ENCODE measurements at places on chromosomes 6 and 20. TPM values are rescaled to one million over a fixed set of nuclear protein-coding genes. Genes with fewer than 3 reads are reported as not detected.

Gene ALDH5A1
- polyA plus RNA-seq = 33.1 TPM

Gene C4A
- polyA plus RNA-seq = 4.4 TPM

Gene PLTP
- 7.0 TPM for polyA plus RNA-seq

Gene PEX7
- 10.8 TPM for polyA plus RNA-seq

Gene DNMT3B
- polyA plus RNA-seq = 9.0 TPM

Gene FAM217A
- polyA plus RNA-seq = not detected

Gene HTR1E
- polyA plus RNA-seq = 0.22 TPM

Gene DNAH8
- polyA plus RNA-seq = 0.07 TPM

Gene SYNGAP1
- 5.9 TPM for polyA plus RNA-seq

Gene TMC2
- polyA plus RNA-seq = 0.66 TPM

Gene TSBP1
- polyA plus RNA-seq = not detected

Gene ACOT8
- polyA plus RNA-seq = 68.7 TPM

Gene TMEM217
- not detected for polyA plus RNA-seq

Gene ABHD12
- 32.3 TPM for polyA plus RNA-seq

Gene PLCB1
- 11.4 TPM for polyA plus RNA-seq

Gene PLAGL2
- 2.5 TPM for polyA plus RNA-seq

Gene RSPO3
- polyA plus RNA-seq = 0.20 TPM

Gene POU5F1
- not detected for polyA plus RNA-seq

Gene GJA10
- not detected for polyA plus RNA-seq

Gene QKI
- 36.1 TPM for polyA plus RNA-seq

Gene EDN3
- polyA plus RNA-seq = not detected

Gene ULBP1
- polyA plus RNA-seq = 0.38 TPM

Gene MYCT1
- not detected for polyA plus RNA-seq

Gene HLA-E
- polyA plus RNA-seq = 0.51 TPM

Gene RIPOR3
- polyA plus RNA-seq = not detected

Gene ALDH8A1
- 6.9 TPM for polyA plus RNA-seq

Gene CDSN
- polyA plus RNA-seq = not detected

Gene MRS2
- 37.7 TPM for polyA plus RNA-seq

Gene DDX43
- polyA plus RNA-seq = not detected

Gene CYP39A1
- polyA plus RNA-seq = 2.0 TPM

Gene DEFB112
- polyA plus RNA-seq = not detected

Gene GPR63
- 1.2 TPM for polyA plus RNA-seq

Gene SOX18
- polyA plus RNA-seq = 0.12 TPM

Gene PNLDC1
- not detected for polyA plus RNA-seq

Gene SLC17A3
- not detected for polyA plus RNA-seq

Gene MMP24
- polyA plus RNA-seq = 68.9 TPM

Gene RBPJL
- not detected for polyA plus RNA-seq

Gene HLA-F
- polyA plus RNA-seq = 1.4 TPM

Gene REPS1
- 64.9 TPM for polyA plus RNA-seq

Data from neural cell (in vitro differentiated cells).